Urinary bladder (tissue), 4 donors: ENCODE measurements at places on chromosomes 13 and 19. TPM values are rescaled to one million over a fixed set of nuclear protein-coding genes. Genes with fewer than 3 reads are reported as not detected.
A peak's percentile ranks its signal among the peaks of the same experiment; 100 is the strongest.

Gene ZNF763
- 6.1 TPM for total RNA-seq

GRCh38 chr19:37725181-37725580, 5.6 kb upstream of the ZNF607 start:
- DNase-seq: no peak

- no peak for DNase-seq
Observed at GRCh38 chr13:20190481-20191310, 2.0 kb downstream of the GJB2 start.

DNA sequence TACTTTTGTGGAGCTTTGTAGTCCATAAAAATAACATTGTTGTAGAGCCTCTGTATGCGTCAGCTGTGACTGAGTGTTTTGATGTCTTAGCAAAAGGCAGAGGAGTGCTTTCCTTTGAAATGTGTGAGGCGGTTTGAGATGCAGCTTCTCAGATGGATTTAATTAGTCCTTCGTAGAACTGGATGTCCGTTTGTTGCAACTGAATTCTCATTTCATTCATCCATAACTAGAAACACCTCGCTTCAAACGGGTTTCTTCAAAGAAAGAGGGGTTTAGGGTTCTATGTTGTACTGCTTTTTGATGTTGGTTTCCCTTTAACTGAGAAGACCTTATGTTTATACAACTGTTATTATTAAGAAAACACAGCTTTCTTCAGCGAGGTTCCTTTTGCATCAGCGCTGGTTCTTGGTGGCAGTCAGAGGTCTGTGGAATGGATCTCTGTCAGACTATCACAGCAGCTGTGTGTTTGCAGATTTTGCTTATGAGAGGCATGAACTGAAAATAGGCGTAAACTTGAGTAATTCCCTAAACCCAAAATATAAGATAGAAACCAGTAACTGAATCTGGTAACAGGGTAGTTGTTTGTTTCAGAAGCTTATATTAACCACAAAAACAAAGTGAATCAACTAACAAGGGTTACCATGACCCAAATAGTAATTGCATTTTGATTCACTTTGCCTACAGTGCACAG, 194.4 kb downstream of the GGACT start:
- no peak for DNase-seq

- no peak for DNase-seq
Observed at GRCh38 chr13:95039415-95039814, 261.8 kb downstream of the ABCC4 start.

- DNase-seq: no peak
Observed at GRCh38 chr19:53894707-53895106, 12.7 kb downstream of the PRKCG start.

- no peak for DNase-seq
Observed at GRCh38 chr13:79966059-79966458, 374.9 kb downstream of the SPRY2 start.

Gene IGFL4
- total RNA-seq: 0.21 TPM

Gene IGFLR1
- 0.53 TPM for total RNA-seq

DNA sequence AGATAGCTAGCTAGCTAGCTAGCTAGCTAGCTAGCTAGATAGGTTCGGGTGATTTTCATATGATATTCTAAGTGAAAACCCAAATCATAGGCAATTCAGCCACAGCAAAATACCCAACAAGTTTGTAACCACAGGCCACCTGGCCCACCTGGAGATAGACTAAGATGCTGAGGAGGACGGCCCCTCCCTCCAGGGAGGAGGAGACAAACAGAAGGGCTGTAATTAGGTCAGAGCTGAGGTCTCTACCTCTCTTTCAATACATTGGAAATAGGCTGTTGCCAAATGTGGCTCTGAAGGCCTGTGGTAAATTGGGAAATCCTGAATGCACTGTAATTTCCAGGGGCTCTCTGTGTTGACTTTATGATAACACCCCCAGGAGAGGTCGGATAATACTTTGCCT, 382.2 kb downstream of the FGF9 start:
- DNase-seq: no peak

DNA sequence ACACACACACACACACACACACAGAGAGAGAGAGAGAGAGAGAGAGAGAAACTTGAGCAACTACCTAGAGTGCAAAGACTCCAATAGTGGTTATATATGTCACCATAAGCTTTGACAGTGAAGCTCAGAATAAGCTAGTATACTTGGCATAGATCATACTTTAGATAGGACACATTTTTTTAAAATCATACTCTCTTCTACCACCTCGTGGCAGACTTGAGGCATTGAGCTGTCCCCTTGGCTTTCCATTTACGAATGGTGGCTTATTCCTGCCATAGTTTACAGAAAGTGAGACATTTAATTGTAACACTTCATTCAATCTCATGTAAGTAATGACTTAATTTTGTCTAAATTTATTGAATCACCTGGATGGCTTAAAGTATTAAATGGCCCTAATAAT, 108.2 kb downstream of the EDNRB start:
- no peak for DNase-seq

Gene LILRA1
- total RNA-seq: 0.26 TPM

Gene GPR12
- not detected for total RNA-seq

DNA sequence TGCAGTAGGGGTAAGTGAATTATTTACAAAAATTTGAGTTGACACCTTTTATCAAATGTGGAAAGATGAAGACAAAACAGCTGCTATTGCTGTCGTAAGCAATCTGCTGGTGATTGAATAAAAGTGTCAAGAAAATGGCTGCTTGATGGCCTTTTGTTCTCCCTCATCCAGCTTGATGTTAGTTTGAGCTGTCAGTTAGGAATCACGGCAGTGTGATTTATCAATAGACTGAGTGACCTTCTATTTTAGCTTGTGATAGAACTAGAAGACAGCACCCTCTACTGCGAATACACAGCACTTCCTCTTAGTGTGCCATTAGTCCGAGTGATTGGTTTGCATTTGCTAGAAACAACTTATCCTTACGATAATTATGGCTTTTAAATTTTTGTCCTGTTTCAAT, 76.3 kb downstream of the MZT1 start:
- DNase-seq: no peak

GRCh38 chr13:28877408-28877807, 57.3 kb downstream of the MTUS2 start:
- no peak for DNase-seq

Gene OVOL3
- not detected for total RNA-seq

- DNase-seq: no peak
Observed at GRCh38 chr13:42494157-42494556, 79.8 kb upstream of the TNFSF11 start.

Gene FDX2
- 5.7 TPM for total RNA-seq

Gene GNA15
- 6.2 TPM for total RNA-seq

GRCh38 chr19:887072-887471, 5.9 kb downstream of the MED16 start:
- no peak for DNase-seq

GRCh38 chr13:76622315-76623040, 263.7 kb downstream of the KCTD12 start:
- DNase-seq: no peak

- no peak for DNase-seq
Observed at GRCh38 chr13:37488726-37489125, 109.8 kb downstream of the POSTN start.

- no peak for DNase-seq
Observed at GRCh38 chr19:4831304-4831978, at the start of gene TICAM1. Gene TICAM1 (minus strand): TSS chr19:4831712. CDS start chr19:4818377, 13,335 bp downstream.

Gene SCGB2B2
- 0.32 TPM for total RNA-seq

- DNase-seq: no peak
Observed at GRCh38 chr19:30879225-30879624, 470.0 kb downstream of the TSHZ3 start.

Gene SYNGR4
- total RNA-seq: not detected

Gene ZNF575
- 0.42 TPM for total RNA-seq

- no peak for DNase-seq
Observed at GRCh38 chr19:15367439-15367838, 12.1 kb downstream of the AKAP8 start.

DNA sequence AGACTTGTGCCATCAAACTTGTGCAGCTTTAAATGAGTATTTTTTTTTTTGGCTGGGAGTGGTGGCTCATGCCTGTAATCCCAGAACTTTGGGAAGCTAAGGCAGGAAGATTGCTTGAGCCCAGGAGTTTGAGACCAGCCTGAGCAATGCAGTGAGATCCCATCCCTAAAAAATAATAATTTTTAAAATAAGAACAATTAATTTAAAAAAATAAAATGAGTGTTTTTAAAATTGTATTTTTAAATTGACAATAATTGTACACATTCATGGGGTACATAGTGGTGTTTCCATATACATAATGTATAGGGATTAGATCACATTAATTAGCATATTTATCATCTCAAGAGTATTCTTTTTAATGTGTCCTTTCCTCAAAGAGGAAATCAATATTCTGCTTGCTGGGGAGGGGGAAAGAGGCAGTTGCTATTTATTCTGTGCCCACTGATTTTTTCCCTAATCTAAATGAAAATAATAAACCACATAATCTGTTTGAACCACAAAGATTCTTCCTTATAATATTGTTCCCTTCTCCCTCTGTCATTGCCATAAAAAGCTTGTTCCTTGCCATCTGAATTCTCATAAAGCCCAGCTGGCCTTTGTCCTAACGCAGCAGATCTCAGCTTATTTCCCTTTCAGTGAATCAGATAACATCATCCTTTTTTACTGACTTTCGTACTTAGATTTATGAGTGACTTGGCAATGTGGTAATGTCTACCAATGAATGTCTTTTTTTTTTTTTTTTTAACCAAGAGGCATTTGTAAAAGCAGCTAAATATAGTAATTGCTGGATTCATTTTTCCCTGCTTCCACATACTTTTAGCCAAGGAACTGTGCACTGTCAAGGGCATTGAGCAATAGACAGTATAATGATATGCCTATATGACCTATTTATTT, 81.8 kb upstream of the RUBCNL start:
- peak; percentile 33 for DNase-seq

GRCh38 chr13:97913206-97913605, 40.3 kb upstream of the IPO5 start:
- DNase-seq: no peak

DNA sequence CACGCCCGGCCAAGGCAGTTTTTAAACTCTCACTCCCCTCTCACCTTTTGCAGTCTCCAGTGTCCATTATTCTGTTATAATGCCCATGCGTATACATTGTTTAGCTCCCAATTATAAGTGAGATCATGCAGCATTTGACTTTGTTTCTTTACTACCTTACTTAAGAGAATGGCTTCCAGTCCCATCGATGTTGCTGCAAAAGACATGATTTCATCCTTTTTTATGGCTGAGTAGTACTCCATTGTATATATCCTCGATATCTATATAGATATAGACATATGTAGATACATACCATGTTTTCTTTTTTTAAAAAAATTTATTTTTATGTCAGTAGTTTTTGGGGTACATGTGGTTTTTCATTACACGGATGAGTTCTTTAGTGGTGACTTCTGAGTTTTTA, 8.4 kb downstream of the OR7D2 start:
- no peak for DNase-seq

GRCh38 chr13:91238036-91238435, 109.5 kb upstream of the MIR17HG start:
- DNase-seq: no peak

GRCh38 chr19:47582320-47582909, 9.5 kb upstream of the ZNF541 start:
- no peak for DNase-seq

DNA sequence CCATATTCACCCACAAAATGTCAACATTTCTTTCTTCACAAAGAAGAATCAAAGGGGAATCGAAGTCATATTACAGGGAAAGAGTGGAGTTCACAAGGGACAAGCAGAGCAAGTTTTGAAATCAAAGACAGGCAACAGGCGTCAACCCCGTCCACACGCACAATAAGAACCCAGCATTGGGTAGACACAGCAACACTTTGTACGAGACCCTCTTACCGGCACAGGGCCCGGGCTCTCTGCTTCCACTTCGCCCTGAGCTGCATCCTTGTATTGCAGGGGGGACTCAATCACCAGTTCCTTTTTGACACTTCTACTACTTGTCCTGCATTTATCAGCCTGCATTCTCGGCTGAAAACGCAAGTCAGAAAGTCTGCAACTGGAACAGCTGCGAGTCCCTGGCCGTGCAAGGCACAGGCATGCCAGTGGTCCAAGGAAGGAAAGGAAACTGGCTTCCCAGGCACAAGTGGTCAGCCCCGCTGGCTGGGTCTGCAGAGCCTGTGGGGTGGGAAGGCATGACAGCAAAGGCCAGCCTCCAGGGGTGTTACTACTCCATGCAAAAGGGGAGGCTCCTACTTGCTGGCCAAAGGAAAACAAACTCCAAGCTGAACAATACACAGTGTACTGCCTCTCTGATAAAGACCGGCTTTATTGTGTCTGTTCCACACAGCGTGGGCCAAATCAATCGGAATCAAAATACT, at the start of gene DOCK9:
Gene DOCK9, minus strand, starts transcription at position 497 of the 698 bp plus-strand sequence. Its CDS starts 155 bp downstream, at position 342.
- no peak for DNase-seq

- no peak for DNase-seq
Observed at GRCh38 chr19:44745341-44745831, 3.1 kb upstream of the BCL3 start.
